ENCODE measurements at places on chromosomes 11 and 22.
A peak's percentile ranks its signal among the peaks of the same experiment; 100 is the strongest.

GRCh38 chr11:64592656-64593055 is 1.6 kb downstream of the SLC22A12 start:
- no peak for DNase-seq

DNA sequence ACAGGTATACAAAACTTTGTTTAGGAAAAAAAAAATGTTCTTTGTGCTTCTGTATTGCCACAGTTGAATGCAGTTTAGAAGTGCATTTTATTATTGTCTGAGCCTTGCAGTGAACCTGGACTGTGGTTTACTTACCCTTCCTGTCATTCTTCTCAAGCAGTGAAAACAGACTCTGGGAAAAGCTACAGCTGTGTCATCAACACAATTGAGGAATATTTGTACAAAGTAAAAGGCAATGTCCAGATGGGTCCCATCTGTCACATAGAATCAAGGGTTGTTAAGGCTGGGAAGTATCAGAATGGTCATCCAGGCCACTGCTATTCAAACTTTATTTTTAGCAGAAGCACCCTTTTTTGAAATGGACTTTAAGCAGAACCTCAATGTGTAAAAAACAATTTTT is 73.3 kb downstream of the TRIM44 start:
- no peak for DNase-seq

- no peak for DNase-seq
Observed at GRCh38 chr11:15490535-15490934, 375.8 kb downstream of the INSC start.

DNA sequence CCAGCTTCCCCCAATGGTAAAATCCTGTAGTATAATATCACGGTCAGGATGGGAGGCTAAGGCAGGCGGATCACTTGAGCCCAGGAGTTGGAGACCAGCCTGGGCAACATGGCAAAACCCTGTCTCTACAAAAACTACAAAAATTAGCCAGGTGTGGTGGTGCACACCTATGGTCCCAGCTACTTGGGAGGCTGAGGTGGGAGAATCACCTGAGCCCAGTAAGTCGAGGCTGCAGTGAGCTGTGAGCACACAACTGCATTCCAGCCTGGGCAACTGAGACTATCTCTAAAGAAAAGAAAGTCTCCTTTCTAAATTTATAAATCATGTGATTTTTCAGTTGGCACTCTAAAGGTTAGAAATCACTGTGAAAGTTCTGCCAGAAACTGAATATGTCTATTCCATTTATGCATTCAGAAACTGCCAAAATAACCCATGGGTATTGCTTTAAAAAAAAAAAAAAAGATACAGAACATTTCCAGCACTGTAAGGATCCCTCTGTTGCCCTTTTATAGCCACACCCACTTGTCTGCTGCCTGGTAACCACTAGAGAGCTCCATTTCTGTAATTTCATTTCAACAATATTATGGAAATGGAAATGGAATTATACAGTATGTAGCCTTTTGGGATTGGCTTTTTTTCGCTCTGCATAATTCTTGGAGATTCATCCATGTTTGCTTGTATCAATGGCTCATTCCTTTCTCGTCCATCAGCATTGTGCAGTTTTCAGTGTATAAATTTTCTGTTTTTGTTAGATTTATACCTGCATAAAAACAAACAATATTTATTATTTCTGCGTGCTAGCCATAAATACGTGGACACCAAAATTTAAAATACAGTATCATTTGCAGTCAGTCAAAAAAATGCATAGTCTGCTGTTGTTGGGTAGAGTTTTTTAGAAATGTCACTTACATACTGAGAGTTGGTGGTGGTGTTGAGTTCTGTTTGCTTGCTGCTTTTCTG is 9.4 kb downstream of the CDC45 start:
- no peak for DNase-seq

DNA sequence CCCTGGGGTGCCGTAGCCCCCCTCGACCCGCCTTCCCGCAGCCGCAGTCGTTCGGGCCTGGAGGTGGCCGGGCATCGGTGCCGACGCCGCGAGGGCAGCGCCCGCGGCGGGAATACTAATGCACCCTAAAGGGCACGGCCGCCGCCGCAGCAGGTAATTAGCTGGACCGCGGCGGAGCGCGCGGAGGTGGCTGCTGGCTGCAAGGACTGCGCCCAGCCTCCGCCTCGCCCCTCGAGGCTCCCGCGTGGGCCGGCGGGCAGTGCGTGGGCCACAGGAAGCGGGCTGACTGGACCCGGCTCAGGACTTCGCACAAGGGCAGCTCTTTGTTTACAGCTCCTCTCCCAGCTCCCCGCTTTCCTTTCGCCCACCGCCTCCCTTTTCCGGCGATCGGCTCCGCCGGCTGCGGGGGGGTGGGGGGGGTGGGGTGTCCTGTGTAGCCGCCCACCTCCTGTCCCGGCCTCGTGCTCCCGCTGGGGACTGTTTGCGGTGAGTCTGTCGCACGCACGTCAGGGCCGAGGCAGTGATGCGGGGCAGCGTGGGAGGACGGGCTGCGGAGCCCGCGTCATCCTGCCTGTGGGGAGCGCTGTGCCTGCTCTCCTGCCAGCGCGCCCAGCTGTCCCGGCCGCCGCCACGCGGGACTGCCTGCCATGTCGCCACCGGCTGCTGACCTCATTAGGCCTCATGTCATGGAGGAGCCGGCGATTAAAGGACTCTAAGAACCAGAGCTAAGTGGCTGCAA is 53.2 kb downstream of the GRIK4 start:
- DNase-seq: no peak

DNA sequence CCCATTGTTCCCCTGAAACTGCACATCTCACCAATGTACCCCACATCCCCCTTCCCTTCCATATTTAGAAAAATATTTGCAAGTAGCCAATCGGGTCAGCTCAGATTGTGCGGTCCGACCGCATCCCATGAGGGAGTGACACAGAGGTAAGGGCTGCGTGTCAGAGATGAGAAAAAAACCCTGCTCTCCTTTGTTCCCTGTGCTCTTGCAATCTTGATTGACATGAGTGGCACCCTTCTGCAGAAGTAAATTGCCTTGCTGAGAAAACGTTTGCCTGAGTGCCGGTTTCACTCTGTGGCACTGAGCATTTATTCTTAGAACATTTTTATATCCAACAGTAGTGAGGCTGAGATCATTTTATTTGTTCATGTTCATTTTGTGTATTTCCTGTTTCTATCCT is 81.6 kb upstream of the CCDC90B start:
- no peak for DNase-seq

DNA sequence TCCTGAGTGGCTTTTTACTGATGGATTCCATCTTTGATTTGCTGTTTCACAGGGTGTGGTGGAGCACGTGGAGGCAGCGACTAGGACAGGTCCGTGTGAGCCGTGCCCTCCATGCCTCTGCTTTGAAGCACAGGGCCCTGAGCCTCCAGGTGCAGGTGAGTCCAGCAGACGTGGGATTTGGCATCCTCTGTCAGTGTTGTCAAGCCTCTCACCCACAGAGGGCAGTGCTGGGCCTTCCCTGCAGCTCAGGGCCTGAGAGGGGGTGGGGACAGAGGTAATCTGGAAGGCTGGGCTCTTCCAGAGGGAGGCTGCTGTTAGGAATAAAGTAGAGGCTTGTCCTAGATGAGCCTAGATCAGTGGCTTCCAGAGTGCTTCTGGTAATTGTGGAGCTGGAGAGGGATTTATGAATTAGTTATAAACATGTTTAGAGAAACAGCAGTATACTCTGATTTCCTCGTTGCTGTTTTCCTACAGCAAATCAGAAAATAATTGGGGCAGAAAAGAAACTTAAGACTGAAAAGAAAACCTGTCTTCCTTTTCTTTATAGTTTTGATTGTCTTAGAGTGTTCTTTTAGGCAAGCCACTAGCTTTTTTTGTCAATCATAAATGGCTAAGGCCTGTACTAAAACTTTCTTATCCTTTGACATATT is 65.0 kb downstream of the SFI1 start:
- peak; percentile 70 for DNase-seq

GRCh38 chr11:69095300-69095699 is 46.6 kb downstream of the TPCN2 start:
- no peak for DNase-seq

DNA sequence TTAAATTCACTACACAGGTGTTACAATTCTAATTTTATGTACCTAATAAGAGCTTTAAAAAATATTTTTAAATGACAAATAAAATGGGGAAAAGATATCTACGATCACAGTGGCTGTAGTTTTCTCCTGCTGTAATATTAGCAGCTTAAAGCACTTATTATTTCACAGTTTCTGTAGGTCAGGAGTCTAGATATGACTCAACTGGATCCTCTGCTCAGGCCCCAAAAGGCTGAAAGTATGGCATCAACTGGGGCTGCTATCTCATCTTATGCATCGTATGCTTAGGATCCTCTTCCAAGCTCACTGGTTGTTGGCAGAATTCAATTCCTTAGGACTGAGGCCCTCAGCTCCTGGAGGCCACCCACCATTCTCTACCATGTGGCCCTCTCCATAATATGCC is 12.8 kb downstream of the FBXO3 start:
- no peak for DNase-seq

- DNase-seq: no peak
Observed at GRCh38 chr22:47164514-47165337, 402.3 kb downstream of the TBC1D22A start.

DNA sequence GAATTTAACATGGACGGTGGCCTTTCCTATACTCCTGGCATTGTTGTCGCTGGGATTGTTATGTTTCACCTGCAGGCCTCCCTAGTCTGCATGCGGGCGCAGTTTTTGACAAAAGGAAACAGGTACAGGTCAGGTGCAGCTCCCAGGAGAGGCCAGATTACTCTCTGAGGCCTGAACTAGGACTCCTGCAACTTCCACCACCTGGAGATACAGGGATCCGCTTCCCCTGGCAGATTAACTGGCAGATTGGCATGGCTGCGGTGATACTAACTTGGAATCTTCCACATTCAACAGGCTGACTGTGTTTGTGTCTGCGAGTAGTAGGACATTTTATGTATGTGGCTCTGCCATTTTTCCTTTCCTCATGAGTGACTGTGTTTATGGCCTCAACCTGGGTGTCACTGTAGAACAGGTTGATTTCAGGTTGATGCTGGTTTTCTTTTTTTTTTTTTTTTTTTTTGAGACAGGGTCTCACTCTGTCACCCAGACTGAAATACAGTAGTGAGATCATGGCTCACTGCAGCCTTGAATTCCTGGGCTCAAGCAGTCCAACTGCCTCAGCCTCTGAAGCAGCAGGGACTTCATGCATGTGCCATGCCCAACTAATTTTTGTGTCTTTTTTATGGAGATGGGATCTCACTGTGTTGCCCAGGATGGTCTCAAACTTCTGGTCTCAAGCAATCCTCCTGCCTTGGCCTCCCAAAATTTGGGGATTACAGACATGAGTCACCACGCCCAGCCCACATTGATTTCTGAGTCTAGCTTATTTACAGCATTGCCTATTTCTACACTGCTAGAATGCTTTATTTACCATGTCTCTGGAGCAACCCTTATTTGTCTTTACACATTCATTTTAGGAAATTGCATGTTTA is 1.7 kb upstream of the USP28 start:
- no peak for DNase-seq

GRCh38 chr22:31082606-31083376 is 1.7 kb downstream of the SMTN start:
- peak; percentile 66 for DNase-seq

DNA sequence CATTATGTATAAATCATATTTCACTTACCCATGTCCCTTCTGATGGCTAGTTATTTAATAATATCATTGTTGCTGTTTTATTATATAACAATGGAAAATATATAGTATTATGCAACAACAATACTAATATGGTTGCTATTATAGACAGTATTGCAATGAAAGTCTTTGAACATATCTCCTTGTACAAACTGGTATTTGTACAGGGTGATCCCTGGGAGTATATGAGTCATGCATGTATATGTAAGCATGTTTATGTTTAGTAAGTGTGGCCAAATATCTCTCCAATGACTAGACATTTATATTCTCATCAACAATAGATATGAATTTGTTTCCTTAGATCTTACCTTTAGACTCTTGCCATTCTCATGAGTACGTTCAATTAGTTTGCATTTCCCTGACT is 55.9 kb downstream of the KCNC1 start:
- peak; percentile 43 for DNase-seq

DNA sequence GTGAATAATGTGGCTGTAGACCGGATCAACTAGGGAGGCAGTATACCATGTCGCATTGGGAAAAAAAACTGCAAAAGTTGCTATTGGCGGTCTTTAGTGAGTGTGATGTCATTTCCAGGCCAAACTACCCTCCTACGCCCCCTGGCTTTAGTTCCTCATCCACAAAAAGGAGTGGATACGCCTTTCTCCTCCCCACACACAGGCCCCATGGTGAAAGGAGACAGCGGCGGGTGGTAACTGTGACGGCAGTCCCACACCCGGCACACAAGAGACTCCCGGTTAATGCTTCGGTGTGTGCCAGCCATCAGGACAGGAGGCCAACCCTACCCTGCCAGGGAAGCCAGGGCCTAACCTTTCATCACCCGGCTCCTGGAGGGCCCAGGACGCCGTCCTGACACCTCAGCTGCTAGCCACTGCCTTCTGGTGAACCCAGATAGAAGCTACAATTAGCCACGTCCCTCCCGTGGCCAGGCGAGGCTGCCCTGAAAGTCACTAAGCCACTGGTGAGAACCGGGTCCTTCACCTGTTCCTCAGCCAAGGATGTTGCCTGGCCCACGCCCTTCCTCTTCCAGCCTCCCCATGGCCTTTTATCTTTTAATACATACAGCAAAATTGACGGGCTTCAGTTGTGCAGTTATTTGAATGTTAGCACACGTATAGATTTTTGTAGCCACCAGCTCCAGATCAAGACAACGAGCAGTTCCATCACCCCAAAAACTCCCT is 10.8 kb downstream of the TP53I11 start:
- DNase-seq: no peak

DNA sequence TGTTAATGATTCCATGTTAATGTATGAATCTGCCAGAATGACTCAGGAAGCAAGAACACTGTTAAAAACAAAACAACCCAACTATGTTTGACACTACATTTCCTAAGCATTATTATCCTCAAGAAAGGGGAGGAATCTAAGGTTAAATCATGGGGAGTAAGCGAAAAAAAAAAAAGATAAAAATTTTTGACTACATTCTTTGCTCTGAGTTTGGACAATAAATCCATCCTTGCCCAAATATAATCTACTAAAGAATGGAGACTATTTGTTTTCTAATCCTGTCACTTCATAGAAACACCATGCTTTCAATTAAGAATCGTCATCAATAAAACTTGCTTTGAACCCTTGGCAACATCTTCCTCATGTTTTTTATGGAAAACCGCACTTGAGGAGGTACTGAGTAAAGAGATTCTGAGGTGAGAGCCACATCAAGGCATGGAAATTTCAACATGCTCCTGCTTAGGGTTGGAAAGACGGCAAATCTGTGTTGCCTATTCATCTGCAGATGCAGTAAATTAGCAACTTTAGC is 9.7 kb downstream of the MAML2 start:
- no peak for DNase-seq

DNA sequence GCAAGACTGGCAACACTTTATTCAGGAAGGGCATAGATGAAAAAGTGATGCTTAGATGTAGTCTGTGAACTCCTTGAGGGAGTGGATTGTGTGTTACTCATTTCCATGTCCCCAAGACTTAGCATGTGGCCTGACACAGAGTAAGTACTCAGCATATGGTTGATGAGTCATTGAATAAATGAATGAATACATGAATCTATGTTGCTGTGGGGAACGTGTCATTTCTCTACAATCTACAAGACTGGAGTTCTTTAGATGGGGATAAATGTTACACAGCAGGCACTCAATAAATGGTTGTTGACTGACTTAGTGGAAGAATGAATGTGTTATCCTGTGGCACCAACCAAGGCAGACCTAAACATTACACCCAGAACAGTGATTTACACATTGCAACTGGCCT is 17.9 kb downstream of the BPIFC start:
- DNase-seq: no peak

- no peak for DNase-seq
Observed at GRCh38 chr11:72236774-72237111, 7.2 kb downstream of the PHOX2A start.

Data from fibroblast of the conjunctiva (primary cell).